Right forelimb (tissue), 1 donor: ENCODE measurements at places on chromosomes 3 and 15.

DNA sequence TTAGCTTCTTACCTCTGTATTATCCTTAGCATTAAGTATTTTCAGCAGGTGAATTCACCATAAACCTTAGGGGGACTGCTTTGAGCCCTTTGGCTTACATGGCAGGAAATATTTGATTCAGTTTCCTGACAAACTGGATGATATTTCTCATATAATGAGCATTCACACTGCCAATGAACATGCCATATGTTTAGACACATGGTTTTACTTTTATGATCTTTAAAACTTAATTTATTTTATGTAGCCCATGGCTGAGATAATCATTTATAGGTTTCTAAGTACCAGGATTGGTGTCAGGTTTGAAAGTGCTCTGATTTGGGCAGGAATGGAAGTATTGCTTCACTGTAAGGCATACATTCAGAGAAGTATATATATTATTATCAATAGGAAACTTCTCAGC lies 319.1 kb downstream of the ZPLD1 start:
- no peak for DNase-seq

GRCh38 chr15:59104602-59104911 lies 389 bp upstream of the CCNB2 start:
- DNase-seq: no peak

- no peak for DNase-seq
Measured at GRCh38 chr3:144840866-144841265, 869.2 kb downstream of the DIPK2A start.

DNA sequence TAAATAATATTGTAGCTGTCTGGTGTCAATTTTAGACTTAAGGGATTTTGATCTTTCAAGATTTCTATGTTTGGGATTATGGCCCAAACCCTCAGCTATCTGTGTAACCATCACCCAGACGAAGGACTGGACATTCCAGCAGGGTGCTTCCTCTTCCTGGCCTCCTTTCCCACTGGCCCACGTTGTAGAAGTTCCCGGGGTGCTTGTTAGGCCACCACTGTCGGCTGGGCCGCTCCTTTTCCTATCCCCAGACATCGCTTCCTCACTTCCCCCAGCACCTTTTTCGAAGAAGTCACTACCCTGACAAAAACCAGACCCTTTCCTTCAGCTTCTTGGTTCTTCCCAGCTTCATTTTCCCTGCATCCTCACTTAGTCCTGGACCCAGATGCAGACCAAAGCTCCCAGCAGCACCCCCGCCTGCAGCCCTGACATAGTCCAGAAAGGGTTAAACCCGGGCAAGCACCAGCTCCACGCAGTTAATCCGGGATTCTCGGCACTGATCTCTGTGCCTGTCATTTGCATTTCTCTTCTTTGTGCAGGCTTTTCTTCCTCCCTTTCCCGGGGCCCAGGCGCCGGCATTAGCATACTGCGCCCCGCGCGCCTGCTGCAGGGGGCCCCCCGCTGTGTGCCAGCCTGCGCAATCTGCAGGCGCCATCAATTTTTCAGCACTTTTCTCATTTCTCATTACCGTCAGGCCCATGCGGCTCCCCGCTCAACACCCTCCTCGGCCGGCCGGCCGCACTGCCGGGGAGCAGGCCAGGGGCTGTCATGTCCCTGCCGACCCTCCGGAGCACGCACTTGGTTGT lies 90.6 kb downstream of the ZNF621 start:
- DNase-seq: peak; percentile 48

DNA sequence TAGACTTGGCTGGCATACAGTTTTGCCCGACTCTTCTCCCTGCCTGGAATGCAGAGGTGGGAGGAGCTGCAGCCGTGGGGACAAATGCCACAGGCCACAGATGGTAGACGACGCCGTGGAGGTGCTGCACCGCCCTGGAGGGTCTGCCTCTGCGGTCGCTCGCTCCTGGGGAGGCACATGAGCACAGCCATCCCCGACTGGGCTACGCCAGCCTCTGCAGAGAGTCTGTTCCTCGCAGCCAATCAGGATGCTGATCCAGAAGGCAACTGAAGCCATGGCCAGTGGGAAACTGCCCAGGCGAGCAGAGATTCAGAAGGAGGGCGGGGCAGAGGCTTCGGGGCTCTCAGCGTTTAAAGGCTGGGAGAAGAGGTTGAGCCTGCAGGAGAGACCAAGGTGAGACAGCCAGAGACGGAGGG lies 11.9 kb upstream of the LRRC15 start:
- DNase-seq: no peak

DNA sequence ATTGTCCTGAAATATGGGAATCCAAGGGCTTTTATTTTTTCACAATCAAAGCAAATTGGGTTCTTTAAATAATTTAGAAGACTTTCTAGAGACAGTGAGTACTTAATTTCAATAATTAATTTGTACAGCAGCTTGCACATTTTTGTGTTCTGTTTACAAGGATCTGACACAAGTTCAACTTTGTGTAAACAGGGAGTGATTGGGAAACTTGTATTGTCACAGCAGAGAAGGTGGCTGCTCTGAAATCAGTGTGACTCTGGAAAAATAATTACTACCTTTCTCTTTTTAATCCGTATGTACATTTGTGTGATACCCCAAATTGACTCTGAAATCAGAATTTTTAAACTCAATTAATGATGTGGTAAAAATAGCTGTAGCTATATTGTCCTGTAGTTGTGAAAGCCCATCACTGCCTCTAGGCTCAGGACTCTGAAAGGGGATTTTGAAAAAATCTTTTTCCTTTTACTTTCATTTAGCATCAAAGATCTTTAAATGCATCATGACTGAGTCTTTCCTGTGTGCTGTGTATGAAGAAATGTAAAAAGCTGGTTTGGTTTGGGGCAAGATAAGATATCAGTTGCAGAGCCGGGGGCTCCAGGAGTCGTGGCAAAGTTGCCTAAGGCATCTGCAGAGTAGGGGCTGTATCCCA lies 45.1 kb downstream of the MFSD1 start:
- DNase-seq: no peak

GRCh38 chr3:60855250-60855649 lies 396.0 kb downstream of the FHIT start:
- no peak for DNase-seq

- no peak for DNase-seq
Measured at GRCh38 chr3:40843851-40844548, 319.2 kb downstream of the ZNF621 start.

GRCh38 chr3:138034918-138035317 lies 25.0 kb downstream of the CLDN18 start:
- no peak for DNase-seq

DNA sequence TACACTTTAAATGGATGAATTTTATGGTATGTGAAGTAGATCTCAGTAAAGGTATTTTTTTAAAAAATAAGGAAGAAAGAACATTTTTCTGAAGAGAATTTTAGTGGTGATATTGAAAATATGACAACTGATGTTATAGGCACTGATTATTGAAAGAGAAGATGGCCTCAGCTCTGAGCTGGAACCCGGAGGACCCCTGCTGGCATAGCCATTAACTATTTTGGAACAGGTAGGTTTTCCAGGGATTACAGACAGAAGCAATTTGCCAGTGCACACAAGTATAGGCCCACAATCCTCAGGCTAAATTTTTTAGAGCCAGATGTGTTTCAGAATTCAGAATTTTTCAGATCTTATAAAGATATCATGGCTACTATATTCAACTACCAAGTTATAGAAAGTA lies 315.9 kb upstream of the GPR149 start:
- no peak for DNase-seq

- DNase-seq: no peak
Measured at GRCh38 chr3:103308921-103309320, 874.1 kb downstream of the ZPLD1 start.

DNA sequence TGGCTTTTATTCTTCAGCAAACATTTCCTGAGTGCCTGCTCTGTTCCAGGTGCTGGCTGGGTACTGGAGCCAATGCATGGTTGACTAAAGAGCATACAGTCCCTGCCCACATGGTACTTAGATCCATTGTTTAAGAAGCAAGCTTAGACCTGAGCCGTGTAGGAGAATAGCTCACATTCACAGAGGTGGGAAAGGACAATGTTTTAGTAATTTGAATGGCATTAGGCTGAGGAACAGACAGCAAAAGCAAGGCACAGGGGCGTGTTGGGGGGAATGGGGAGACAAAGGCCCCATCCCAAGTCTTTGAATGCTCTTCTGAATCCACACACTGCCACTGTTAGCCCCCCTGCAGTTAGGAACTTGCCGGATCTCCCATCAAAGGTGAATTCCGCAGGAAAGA lies 388.2 kb upstream of the RGMA start:
- DNase-seq: no peak

- peak; percentile 83 for DNase-seq
Measured at GRCh38 chr3:18444595-18445400, 19.7 kb upstream of the SATB1 start.

GRCh38 chr15:69548395-69549180 lies 96.0 kb downstream of the RPLP1 start:
- DNase-seq: no peak

DNA sequence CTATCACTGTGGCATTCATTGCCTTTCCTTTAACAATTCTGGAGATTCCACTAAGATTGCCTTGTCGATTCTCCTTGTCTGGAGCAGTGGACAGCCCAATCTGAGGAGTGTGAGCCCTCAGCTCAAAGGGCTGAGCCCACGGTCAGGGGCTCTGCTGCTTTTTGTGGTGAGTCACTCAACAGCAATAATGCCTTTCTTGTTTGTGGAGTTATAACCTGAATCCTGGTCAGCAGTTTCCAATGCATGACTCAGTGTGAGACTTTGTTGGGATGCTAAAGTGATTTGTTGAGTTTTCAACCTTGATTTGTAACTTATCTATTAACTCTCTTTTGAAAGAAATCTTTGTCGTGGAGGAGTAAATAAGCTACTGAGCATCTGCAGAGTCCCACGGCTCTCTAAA lies 183.5 kb downstream of the TJP1 start:
- no peak for DNase-seq

DNA sequence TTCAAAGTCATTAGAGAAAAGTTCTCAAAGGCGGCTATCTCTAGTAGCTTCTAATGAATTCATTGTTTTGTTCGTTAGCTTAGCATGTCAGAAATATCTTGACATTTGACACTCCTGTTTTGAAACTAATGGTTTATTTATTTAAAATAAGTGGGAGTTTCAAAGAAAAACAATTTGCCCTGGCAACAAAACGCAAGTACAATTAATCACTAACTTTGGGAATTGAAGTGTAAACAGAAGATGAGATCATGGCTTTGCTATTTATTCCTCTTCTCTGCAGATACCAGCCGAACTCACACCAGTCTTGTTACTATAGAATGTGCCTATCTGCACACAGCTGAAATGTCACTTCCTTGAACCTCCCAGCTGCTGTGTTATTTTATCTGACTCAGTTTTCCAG lies 27.5 kb downstream of the MASP1 start:
- DNase-seq: no peak

GRCh38 chr3:133999891-134000685 lies 29.6 kb downstream of the SLCO2A1 start:
- DNase-seq: peak; percentile 38

GRCh38 chr15:36954486-36954885 lies 145.9 kb downstream of the MEIS2 start:
- DNase-seq: no peak

GRCh38 chr3:59563072-59563605 lies 513.3 kb upstream of the CFAP20DC start:
- DNase-seq: no peak

GRCh38 chr15:50166216-50166615 lies 15.8 kb upstream of the SLC27A2 start:
- DNase-seq: no peak

GRCh38 chr15:94119298-94119811 lies 112.0 kb upstream of the MCTP2 start:
- peak; percentile 64 for DNase-seq

GRCh38 chr3:108428586-108428985 lies 81.8 kb downstream of the MYH15 start:
- DNase-seq: no peak

DNA sequence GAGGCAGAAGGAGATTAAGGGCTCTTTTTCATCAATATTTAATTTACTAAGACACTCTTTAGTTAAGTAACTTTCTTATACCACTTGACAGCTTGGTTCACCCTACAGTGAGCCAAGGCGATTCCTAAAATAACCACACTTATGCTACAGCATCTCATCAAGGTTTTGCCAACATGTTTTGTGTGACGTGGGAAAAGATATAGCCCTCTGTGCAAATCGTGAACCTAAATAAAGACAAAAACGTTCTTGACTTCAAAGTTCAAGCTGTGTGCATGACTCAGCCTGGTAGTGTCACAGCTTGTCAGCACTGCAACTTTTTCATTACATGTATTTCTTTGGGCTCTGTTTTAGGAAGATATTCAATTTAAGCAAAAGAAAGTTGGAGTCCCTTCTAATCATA lies 297.0 kb upstream of the EPHA3 start:
- no peak for DNase-seq

DNA sequence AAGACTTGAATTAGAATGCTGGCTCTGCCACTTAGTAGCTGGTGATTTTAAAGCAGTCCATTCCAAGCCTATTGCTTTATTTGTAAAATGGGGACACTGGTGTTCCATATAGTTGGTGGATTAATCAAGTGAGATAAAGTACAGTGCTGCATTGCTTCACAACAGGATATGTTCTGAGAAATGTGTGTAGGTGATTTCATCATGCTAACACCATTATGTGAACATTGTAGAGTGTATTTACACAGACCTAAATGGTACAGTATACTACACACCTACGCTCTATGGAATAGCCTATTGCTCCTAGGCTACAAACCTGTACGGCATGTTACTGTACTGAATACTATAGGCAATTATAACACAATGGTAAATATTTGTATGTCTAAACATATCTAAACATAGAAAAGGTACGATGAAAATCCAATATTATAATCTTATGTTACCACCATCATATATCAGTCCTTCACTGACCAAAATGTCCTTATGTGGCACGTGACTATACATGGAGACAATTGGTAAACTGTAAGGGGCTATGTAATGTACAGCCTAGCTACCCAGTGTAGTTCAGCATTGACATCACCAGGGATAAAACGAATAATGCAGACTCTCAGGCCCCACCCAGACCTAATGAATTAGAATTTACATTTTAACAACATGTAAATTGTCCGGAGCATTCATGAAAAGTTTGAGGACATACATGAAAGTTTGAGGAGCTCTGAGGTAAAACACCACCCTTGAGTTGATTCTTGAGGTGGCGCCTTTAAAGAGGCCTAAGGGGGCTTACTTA lies 121.4 kb upstream of the BFSP2 start:
- DNase-seq: no peak

GRCh38 chr3:152331998-152332397 lies 63.3 kb downstream of the MBNL1 start:
- no peak for DNase-seq

GRCh38 chr3:154584974-154585373 lies 155.0 kb upstream of the GPR149 start:
- DNase-seq: no peak
